Osteocyte (in vitro differentiated cells): ENCODE measurements at places on chromosomes 11 and 22. TPM values are rescaled to one million over a fixed set of nuclear protein-coding genes. Genes with fewer than 3 reads are reported as not detected.

DNA sequence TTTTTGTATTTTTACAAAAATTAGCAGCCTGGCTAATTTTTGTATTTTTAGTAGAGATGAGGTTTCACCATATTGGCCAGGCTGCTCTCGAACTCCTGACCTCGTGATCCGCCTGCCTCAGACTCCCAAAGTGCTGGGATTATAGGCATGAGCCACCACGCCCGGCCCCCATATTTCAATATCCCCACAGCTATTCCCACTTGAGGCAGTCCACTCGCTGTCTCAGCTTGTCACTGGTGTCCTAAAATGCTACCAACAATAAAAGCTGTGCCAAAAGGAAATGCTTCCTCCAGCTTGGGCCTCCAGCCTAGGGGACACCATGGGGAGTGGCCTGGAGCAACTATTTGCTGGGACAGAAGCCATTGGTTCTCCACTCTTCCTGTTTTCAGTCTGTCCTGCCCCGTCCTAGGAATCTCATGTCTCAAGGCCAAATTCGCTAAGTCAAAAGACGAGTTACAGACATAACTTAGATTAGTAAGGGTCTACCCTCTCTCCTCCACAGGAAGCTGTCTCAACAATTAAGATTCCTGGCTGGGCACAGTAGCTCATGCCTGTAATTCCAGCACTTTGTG lies 7.3 kb upstream of the SPINDOC start:
- H3K36me3 ChIP-seq: no peaks in the 10 kb centered on the region
- H3K4me1 ChIP-seq: peaks cover 4% of the 10 kb centered on the region
- H3K27ac ChIP-seq: peak overlapping the region; percentile 31

GRCh38 chr11:67694875-67695555 lies 20.6 kb upstream of the ALDH3B2 start:
- H3K36me3 ChIP-seq: no peaks in the 10 kb centered on the region
- H3K4me3 ChIP-seq: no peak overlapping the region
- no peak overlapping the region for H3K27ac ChIP-seq
- no peak for DNase-seq

- DNase-seq: no peak
- no peak overlapping the region for H3K4me3 ChIP-seq
- H3K4me1 ChIP-seq: no peaks in the 10 kb centered on the region
- H3K27me3 ChIP-seq: no peaks in the 10 kb centered on the region
These were observed 49.7 kb downstream of the ARRB1 start for GRCh38 chr11:75301601-75302345.

GRCh38 chr22:36064358-36064757 lies 35.7 kb upstream of the RBFOX2 start:
- H3K4me3 ChIP-seq: no peak overlapping the region
- H3K4me1 ChIP-seq: peaks cover 14% of the 10 kb centered on the region
- H3K27me3 ChIP-seq: no peaks in the 10 kb centered on the region
- no peaks in the 10 kb centered on the region for H3K36me3 ChIP-seq

GRCh38 chr11:35420371-35420770 lies 1.0 kb upstream of the SLC1A2 start:
- no peak overlapping the region for H3K27ac ChIP-seq
- H3K4me3 ChIP-seq: peak overlapping the region; percentile 71
- H3K27me3 ChIP-seq: peaks cover 79% of the 10 kb centered on the region
- H3K4me1 ChIP-seq: peaks cover 29% of the 10 kb centered on the region

GRCh38 chr11:12135185-12135584 lies 24.8 kb downstream of the MICAL2 start:
- no peak overlapping the region for H3K4me3 ChIP-seq
- H3K4me1 ChIP-seq: peaks cover 27% of the 10 kb centered on the region
- H3K27ac ChIP-seq: no peak overlapping the region
- DNase-seq: no peak
- peaks cover 2% of the 10 kb centered on the region for H3K36me3 ChIP-seq

DNA sequence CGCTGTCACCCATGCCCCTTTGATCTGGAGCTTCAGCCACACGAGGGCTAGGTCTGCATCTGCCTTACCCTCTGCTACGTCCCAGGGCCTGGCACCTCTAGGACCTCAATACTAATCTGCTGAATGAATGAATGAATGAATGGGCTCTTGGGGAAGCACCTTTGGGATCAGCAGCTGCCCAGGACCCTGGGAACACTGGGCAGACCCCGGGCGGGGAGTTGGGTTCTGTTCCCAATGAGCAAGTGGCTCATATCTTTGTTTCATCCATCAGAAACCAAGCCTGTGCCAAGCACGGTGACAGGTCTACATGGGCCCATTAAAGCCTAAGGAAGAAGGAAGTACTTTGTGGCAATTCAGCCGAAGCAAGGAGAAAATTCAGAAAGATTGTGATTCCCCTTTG lies 41.5 kb upstream of the SHISAL1 start:
- H3K36me3 ChIP-seq: no peaks in the 10 kb centered on the region
- H3K27me3 ChIP-seq: peaks cover 3% of the 10 kb centered on the region
- H3K4me1 ChIP-seq: peaks cover 43% of the 10 kb centered on the region
- H3K4me3 ChIP-seq: no peak overlapping the region
- no peak for DNase-seq

DNA sequence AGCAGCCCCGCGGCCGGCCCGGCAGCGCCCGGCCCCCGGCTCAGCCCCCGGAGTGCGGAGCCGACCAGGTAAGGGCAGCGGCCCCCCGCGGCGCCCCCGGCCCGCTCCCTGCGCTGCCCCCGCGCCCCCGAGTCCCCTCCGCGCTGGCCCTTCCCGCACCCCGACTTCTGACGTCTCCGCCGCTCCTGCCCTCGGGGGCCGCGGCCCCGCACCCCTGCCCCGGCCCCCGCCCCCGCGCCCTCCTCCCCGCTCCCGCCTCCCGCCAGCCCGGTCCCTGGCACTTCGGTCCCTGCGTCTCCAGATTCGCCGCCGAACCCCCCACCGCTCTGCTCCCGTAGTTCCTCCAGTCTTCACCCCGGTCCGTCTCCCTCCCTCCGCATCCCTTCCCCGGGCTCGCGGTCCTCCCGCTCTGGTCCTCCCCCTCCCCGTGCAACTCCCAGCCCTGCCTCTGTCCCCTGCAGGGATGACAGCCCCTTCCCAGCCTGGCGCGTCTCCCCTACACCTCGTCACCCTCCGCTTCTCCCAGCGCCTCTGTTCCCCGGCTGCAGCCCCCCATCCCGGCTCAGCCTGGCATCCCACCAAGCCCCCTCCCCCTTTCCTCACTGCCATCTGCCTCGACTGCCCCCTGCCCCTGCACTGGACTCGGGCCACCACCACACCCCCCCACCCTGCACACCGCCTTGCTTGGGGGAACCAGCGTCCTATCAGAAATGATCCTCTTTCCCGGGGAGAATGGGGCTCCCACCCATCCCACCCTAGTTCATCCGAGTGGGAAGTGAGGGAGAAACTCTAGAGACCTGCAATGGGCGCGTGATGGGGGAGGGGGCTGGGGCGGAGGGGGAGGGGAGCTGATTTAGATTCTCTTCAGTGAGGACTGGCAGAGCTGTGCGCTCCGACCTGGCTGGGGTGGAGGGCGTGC lies 531 bp downstream of the GRIK4 start:
- peaks cover 2% of the 10 kb centered on the region for H3K4me1 ChIP-seq
- peaks cover 32% of the 10 kb centered on the region for H3K27me3 ChIP-seq
- DNase-seq: no peak
- H3K27ac ChIP-seq: no peak overlapping the region

DNA sequence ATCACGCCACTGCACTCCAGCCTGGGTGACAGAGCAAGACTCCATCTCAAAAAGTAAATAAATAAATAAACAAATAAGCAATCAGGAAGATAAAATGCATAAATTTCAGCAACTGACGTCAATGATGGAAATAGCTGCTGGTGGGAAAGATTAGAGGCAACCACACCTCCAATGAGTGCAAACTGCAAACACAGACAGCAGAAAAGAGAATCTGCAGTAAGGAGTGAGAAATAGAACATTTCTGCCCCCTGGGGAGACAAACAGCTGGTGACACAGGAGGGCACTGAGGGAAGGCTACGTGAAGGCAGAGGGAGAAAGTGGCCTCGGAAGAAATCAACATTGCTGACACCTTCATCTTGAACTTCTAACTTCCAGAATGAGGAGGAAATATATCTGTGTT lies 6.5 kb downstream of the PI4KA start:
- no peak overlapping the region for H3K27ac ChIP-seq
- no peak for DNase-seq
- H3K4me1 ChIP-seq: peaks cover 14% of the 10 kb centered on the region
- H3K27me3 ChIP-seq: no peaks in the 10 kb centered on the region
- no peaks in the 10 kb centered on the region for H3K36me3 ChIP-seq

The VPREB1 gene
- total RNA-seq: not detected in 2 replicates
